Esophagus squamous epithelium (tissue), 5 donors: ENCODE measurements at places on chromosomes 7 and 10. TPM values are rescaled to one million over a fixed set of nuclear protein-coding genes. Genes with fewer than 3 reads are reported as not detected.

DNA sequence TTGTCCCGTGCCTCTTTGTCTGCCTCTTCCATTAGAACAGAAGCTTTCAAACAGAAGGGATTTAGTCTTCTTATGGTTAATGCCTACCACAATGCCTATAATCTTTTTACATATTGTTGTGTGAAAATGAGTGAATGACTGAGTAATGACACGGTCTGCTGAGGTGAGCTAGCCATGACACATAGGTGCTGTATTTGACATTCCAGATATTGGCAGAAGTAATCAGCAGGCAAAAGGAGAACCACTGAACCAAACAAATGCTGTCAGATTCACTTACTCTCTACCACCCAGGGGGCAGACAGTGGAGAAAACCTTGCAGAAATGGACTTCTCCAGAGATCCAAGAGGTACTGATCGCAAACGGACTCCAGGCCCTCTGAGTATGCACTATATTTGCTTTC, 377.2 kb upstream of the VWC2 start:
- H3K27ac ChIP-seq = no peak overlapping the region
- no peaks in the 10 kb centered on the region for H3K36me3 ChIP-seq
- H3K4me1 ChIP-seq = peaks cover 3% of the 10 kb centered on the region
- H3K27me3 ChIP-seq = no peaks in the 10 kb centered on the region

DNA sequence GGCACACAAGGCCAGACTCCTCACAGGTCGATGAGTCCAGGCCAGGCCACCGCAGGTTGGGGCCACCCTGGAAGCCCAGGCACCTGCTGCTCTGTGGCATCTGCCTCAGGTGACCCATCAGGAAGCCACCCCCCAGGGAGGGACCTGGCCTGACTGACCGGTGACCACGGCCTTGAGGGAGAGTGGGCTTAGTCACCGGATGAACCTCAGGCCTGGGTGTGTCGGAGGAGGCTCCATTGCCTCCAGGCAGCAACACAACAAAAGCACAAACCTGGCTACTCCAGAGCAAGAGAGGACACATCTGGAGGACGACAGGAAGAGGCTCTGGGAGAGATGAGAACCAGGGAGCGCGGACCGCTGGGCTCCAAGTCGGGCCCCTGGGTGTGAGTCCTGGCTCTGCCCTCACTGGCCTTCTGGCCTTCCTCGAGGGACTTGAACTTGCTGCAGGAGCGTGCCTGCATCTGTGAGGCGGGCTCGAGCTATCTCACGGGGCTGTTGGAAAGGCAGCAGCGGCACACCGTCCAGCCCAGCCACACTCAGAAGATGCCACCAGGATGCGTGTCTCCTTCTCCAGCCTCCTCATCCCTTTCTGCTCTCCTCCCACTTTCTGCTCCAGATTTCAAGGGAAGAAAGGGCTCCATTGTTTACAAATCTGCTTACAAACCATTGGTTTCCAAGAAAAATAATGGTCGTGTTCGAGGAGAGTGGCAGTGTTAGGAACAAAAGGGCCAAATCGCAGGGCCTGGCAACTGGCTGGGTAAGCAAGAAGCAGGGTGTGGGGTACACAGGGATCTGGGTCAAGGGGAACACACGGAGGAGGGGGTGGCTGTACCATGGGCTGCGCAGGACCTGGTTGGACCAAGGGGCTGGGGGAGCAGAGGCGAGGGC, 152.9 kb downstream of the ADAM12 start:
- H3K4me3 ChIP-seq = no peak overlapping the region
- DNase-seq = no peak
- H3K27ac ChIP-seq = no peak overlapping the region
- no peaks in the 10 kb centered on the region for H3K36me3 ChIP-seq
- peaks cover 8% of the 10 kb centered on the region for H3K27me3 ChIP-seq
- no peaks in the 10 kb centered on the region for H3K4me1 ChIP-seq

GRCh38 chr10:130439766-130440165, 303.6 kb downstream of the GLRX3 start:
- H3K4me1 ChIP-seq = no peaks in the 10 kb centered on the region
- DNase-seq = no peak
- H3K27ac ChIP-seq = no peak overlapping the region
- H3K4me3 ChIP-seq = no peak overlapping the region
- no peaks in the 10 kb centered on the region for H3K27me3 ChIP-seq

DNA sequence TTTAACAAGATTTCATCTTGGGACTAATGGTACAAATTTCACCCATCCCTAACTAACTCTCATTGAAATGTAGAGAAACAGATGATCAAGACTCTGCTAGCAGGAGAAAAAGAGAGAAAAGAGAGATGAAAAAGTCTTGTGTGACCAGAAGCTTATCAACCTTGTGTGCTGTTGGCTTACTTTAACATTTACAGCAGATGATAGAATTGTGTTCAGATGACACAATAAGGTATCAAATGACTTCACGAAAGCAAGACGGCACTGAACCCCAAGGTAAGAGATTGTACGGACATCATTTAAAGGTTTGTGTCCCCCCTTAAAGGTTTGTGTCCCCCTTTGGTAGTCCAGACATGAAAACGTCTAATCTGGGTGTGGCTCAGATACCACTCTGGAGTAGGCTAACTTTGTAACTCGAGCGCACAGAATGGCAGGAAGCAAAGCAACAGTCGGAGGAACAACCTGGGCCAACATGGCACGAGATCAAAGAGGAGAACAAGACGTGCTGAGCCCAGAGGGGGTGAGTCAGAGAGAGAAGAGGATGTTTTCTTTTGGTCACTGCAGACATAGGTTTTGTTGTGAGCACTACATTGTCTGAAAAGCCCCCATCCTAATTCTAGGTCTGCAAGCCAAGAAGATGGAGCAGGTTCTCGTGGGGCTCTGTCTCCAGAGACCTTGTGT, 10.4 kb upstream of the LMBR1 start:
- H3K27ac ChIP-seq = peak overlapping the region; percentile 63
- H3K4me3 ChIP-seq = no peak overlapping the region
- DNase-seq = no peak
- peaks cover 7% of the 10 kb centered on the region for H3K4me1 ChIP-seq

- H3K27me3 ChIP-seq = no peaks in the 10 kb centered on the region
- H3K36me3 ChIP-seq = no peaks in the 10 kb centered on the region
- no peak overlapping the region for H3K4me3 ChIP-seq
Measured at GRCh38 chr10:88922041-88922440, 30.5 kb downstream of the ACTA2 start.

DNA sequence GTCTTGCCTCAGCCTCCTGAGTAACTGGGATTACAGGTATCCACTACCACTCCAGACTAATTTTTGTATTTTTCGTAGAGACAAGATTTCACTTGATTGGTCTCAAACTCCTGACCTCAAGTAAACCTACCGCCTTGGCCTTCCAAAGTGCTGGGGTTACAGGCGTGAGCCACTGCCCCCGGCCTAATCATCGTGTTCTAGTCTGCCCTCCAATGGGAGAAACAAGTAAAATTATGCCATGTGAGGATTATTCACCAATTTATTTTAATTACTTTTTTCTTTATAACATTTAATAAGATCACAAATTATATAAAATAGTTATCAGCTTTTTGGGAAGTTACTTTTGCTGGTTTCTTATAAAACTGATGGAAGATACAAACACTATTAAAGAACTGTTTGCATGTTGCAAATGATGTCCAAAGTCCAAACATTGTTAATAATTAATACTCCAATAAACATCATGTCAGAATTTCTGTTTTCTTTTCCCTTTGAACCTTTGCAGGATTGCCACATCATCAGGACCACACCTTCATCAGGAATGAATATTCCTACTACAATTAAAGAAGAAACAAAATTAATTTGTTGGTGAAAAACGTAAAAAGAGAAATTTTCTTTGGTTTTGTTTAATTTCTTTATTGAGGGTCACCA, 786 bp upstream of the AKR1C4 start:
- DNase-seq = no peak
- H3K27me3 ChIP-seq = no peaks in the 10 kb centered on the region
- H3K27ac ChIP-seq = no peak overlapping the region
- H3K36me3 ChIP-seq = no peaks in the 10 kb centered on the region
- H3K4me1 ChIP-seq = no peaks in the 10 kb centered on the region

DNA sequence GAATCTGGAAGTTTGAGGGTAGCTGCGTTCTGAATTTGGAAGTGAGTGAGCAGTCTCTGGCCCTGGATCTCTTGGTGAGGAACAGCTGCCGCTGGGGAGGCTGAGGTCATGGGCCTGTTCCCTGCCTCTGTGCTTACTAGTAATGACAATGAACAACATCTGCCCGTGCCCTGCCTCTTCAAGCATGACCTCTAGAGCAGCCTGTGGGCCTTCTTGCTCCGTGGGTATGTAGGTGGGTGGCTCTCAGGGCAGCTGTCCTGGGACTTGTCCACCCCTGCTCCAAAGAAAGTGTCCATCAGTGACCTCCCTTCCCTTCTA, 186.2 kb downstream of the CXCL12 start:
- H3K27me3 ChIP-seq = no peaks in the 10 kb centered on the region
- peak overlapping the region; percentile 55 for H3K27ac ChIP-seq
- H3K4me3 ChIP-seq = no peak overlapping the region
- no peak for DNase-seq
- H3K36me3 ChIP-seq = no peaks in the 10 kb centered on the region
- H3K4me1 ChIP-seq = peaks cover 5% of the 10 kb centered on the region

DNA sequence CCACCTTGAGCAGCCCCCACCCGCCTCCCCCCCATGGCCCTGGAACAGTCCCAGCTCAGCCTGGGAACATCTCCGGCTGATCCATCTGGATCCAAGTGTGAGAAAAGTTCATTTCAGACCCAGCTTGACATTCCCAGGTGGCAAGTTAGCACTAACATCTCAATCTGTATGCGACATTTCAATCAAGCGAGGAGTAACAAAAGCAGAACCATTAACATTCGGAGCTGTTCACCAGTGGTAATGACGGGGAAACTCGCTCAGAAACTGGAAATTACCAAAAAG, 65.4 kb downstream of the PAX2 start:
- no peaks in the 10 kb centered on the region for H3K4me1 ChIP-seq
- peaks cover 3% of the 10 kb centered on the region for H3K27me3 ChIP-seq
- H3K4me3 ChIP-seq = no peak overlapping the region

DNA sequence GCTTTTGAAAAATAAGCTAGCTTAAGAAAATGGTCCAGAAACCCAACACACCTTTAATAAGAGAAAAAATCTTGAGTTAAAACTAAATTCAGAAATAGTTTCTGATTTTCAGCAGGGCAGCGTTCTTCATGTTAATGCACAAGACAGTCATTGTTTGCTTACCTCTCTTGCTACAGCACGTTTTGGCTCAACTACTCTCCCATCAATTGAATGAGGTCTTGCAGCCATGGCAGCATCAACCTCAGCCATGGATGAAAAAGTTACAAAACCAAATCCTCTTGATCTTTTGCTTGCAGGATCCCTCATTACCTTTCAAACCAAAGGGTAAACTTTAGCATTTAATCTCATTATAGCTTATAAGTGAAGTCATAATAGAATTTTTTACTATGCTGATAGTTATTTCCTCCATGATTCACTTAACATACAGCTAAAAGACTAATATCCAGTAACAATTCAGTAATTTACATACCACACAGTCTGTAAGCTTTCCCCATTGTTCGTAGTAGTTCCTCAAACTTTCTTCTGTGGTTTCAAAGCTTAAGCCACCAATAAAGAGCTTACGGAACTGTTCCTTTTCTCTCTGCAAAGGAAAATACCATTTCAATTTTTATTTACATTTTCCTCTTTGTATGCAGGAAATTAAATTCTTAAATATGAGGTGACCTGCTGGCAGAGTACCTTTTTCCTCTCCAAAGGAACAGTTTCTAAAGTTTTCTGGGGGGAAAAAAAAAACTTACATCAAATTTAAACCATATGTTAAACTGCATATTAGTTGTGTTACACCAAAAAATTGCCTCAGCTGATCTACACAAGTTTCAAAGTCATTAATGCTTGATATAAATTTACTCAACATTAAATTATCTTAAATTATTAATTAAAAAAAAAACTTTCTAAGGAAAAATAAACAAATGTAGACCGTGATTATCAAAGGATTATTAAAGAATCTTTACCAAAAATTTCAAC, 3.1 kb downstream of the HNRNPA2B1 start:
- no peaks in the 10 kb centered on the region for H3K27me3 ChIP-seq
- peaks cover 5% of the 10 kb centered on the region for H3K36me3 ChIP-seq
- peak overlapping the region; percentile 99 for H3K27ac ChIP-seq
- H3K4me3 ChIP-seq = peak overlapping the region; percentile 91
- peaks cover 60% of the 10 kb centered on the region for H3K4me1 ChIP-seq
- DNase-seq = no peak

GRCh38 chr10:35848412-35848811, 206.3 kb upstream of the FZD8 start:
- DNase-seq = no peak
- H3K27ac ChIP-seq = no peak overlapping the region
- H3K27me3 ChIP-seq = no peaks in the 10 kb centered on the region
- no peaks in the 10 kb centered on the region for H3K36me3 ChIP-seq

DNA sequence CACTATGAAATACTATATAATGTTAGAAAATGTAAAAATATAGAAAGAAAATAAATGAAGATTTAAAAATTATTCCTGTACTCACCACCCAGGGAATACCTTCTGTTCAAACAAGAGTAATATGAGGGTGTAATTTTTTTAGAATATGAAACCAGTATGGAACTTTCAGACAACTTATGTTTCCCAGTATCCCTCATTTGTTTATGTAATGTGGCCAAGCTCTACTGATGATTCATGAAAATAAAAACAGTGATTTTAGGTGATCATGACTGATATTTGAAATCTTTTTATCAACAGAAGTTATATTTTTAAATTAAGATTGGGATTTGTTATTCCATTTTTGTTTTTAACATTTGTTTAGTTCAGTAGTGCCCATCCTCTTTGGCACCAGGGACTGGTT, 18.8 kb downstream of the SLK start:
- no peak overlapping the region for H3K4me3 ChIP-seq
- H3K27ac ChIP-seq = no peak overlapping the region

DNA sequence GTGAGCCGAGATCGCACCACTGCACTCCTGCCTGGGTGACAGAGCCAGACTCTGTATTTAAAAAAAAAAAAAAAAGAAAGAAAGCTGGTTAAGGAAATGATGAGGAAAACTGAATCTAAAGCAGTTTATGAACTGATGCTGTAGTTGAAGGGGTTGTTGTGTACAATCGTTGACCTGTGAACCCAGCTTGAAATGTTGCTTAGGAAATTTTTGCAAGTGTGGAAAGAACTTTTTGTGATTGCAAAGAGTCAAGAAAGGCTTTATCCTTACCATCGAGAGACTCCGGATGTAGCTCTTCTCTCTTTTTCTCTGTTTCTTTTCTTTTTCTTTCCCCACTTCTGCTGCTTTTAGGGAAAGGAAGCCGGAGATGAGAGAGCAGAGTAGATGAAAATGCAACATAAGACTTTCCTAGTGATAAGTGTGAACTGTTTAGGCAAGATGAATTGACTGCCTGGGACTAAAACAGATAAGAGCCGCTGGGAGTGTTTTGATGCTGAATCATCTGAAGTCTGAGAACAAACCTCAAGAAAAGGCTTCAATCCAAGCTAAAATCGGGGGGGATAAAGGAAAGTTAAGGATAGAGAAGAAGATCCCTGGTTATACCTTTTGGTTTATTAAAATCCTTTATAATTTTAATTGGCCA, 69.0 kb downstream of the TAF3 start:
- DNase-seq = no peak
- no peaks in the 10 kb centered on the region for H3K4me1 ChIP-seq
- no peak overlapping the region for H3K27ac ChIP-seq
- no peaks in the 10 kb centered on the region for H3K27me3 ChIP-seq
- H3K4me3 ChIP-seq = no peak overlapping the region

Gene GIMAP6
- total RNA-seq = 20.3 TPM

Gene DNAH11
- total RNA-seq = 7.4 TPM

Gene ZNF777
- 4.6 TPM for total RNA-seq

Gene TMEM236
- 0.04 TPM for total RNA-seq

Gene FEZF1
- not detected for total RNA-seq

Gene KLF6
- 69.9 TPM for total RNA-seq

Gene TLL2
- total RNA-seq = not detected
